Fibroblast of skin of scalp (primary cell): ENCODE measurements at places on chromosomes 4 and X.

DNA sequence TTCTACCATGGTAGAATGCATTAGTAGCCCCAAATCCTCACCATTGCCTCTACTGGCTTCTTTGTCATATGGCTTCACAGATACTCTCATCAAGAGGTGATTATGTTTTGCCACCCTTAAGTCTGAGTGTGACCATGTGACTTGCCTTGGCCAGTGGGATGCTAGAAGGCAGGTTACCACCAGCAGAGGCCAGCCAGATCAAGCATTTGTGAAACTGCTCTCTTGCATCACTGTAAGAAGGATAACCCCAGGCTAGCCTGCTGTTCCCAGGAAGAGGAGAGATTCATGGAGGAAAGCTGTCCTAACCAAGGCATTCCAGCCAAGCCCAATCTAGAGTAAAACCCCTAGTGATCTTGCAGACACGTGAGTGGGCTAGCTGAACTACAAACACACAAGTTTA lies 46.8 kb downstream of the USP46 start:
- no peak for DNase-seq

DNA sequence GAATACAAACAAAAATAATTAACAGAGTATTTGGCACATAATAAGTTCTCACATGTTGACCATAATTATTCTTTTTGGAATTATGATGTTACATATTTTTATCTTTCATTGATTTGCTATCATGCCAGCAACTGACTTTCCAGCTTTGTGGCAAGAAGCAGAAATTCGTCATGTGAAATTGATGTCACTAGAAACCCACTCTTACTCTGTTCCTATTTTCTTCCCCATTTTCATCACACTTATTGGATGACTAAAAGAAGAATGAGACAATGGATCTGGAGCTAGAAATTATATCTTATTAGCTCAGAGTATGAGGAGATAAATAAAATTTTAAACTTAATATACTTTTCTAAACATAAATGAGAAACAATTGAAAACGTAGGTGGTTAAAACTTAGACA lies 31.9 kb downstream of the EGF start:
- DNase-seq = no peak

- DNase-seq = no peak
These were observed 2121.5 kb upstream of the AGA start for GRCh38 chr4:179563741-179564140.

DNA sequence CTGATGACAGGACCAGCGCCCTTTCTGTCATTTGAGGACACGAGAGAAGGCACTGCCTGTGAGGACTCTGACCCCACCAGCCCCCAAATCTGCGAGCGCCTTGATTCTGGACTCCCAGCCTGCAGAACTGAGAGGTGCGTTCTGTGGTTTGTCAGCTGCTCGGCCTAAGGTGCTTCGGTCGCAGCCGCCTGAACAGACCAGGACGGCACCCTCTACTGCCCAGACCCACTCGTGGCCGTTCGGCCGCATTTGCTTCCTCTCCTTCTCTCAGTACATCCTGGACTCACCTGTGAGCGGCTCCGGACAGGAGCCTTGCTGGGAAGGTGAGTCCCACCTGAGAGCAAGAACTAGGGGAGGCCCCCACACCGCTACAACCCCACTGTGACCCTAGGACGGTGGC lies 8.5 kb downstream of the PCGF3 start:
- no peak for DNase-seq

DNA sequence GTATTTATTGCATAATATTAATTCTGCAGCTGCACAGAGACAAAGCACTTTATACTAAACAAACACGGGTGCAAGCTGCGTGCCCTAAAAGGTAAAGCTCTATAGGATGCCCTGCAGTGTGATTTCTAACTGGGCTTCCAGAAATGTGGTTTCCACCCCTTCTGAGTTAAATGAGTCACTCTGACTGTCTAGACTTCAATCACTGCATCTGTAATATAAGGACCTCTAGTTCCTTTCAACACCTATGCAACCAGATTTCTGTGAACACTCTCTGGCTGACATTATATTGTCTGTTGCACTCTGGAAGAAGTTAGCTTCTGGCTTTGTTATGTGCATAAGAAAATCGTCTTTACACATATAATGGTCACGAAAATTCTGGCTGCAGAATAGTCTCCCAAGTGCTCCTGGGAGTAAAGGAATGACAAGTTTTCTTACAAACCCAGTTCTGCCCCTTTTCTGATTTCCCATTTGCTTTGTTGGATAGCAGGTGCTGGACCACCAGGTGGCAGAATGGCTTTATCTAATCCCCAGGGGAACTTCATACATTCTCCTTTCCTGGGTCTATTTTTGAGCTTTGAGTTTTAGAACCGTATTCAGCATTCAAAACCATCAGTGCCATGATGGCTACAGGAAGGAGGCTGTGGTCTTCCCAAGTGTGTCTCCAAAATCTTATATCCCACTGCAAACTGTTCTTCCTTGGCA lies 842.2 kb downstream of the STIM2 start:
- DNase-seq = peak; percentile 23

DNA sequence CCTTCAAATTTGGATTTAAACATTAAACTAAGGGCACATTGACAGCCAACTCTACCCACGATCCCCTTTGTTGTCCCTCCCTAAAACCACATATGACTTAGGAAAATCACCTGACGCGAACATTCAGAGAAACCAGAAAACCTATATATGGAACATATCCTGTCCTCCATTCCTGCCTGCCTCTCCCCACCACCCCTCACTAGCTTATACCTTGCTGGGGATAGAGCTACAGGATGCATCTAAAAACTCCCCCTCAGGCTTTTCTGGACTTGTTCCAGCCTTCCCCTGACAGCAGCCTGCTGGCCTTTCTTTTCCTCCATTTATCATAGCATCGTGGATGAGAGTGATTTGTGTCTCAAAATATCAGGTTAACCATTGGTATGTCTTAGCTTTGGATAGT lies 8.8 kb downstream of the STK26 start:
- DNase-seq = no peak

GRCh38 chrX:130051176-130051845 lies 59.0 kb downstream of the ELF4 start:
- DNase-seq = no peak
